ENCODE measurements at places on chromosomes 13 and 19.

GRCh38 chr13:94666065-94666464 is 46.3 kb downstream of the SOX21 start:
- DNase-seq, result no peak

GRCh38 chr13:25847145-25847544 is 204.7 kb downstream of the SHISA2 start:
- no peak for DNase-seq

- DNase-seq, result no peak
Observed at GRCh38 chr13:87094646-87095045, 576.5 kb upstream of the SLITRK5 start.

- DNase-seq, result no peak
Observed at GRCh38 chr13:59373341-59373740, 790.4 kb downstream of the DIAPH3 start.

GRCh38 chr19:17847538-17848366 is at the start of gene JAK3:
JAK3 (minus strand) TSS chr19:17847982; CDS start chr19:17844417, 3,565 bp downstream.
- no peak for DNase-seq

DNA sequence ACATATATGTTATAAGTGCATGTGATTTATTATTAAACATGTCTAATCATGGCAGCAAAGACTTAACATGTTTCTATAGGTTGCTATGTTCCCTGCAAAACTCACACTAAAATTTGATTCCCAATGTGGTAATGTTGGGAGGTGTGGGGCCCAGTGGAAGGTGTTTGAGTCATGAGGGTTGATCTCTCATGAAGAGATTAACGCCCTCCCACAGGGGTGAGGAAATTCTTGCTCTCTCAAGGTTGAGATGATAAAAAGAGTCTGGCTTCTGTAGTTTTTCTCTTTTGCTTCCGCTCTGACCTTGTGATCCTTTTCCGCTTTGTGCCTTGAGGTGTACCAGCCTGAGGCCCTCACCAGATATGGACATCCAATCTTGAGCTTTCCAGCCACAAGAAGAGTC is 737.5 kb upstream of the SLITRK5 start:
- no peak for DNase-seq

GRCh38 chr13:76882431-76882830 is 3.8 kb downstream of the KCTD12 start:
- DNase-seq, result no peak

- DNase-seq, result no peak
Observed at GRCh38 chr13:31385540-31385939, 185.8 kb downstream of the B3GLCT start.

DNA sequence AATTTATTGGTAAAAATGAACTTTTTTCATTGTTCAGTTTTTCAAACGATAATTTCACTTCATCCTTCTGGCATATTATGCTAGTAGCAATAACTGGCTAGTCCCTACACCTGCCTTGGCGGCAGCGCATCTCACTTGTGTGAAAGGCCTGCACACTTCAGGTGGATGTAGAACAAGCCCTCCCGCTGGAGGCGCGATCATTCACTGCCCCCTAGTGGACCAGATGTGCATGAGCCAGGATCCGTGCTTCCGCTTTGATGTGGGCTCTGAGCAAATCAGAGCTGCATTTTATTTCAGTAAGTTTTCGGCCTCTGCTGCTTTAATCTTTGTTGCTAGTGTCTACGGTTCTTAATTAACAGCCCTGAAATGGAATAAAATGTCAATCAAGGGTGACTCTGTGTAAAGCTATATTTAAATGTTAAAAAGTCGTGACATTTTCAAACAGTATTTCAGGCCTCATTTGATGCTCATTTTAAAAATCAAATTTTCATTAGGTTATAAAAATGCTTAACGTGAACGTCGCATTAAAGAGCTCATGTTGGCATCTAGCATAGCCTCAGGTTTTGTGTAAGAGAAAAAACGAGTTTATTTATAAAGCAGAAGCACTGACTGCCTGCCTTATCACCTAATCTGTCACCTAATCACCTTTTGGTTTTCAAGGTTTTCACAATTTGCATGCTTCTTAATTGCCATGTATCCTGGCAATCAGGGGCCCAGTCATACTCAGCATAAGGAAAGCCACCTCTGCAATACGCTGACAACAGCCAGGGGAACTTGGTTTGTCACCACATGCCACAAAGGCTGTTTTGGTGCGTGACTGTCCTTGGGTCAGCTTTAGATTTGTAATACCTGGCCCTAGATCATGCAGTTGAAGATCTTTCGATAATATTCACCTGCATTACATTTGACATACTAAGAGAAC is 112.2 kb downstream of the TEX26 start:
- DNase-seq, result peak; percentile 49

GRCh38 chr13:39451860-39452301 is 151.1 kb downstream of the LHFPL6 start:
- DNase-seq, result no peak

DNA sequence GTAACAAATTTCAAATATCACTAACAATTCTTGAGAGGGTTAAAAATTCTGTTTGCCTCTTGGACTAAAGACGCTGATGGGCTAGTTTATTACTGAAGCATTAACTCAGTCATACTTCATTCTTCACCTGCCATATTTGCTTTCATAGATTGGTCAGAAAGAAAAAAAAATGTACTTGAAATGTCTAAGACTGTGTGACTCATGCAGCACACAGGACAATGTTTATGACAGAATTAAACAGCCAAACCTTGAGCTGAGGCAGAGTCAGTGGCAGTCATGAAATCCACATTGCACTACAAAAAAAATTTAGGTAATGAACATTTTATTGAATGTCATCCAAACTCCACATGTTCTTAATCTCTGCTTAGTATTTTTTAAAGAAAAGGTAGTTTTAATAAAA is 135.6 kb downstream of the PRR20E start:
- DNase-seq, result no peak

DNA sequence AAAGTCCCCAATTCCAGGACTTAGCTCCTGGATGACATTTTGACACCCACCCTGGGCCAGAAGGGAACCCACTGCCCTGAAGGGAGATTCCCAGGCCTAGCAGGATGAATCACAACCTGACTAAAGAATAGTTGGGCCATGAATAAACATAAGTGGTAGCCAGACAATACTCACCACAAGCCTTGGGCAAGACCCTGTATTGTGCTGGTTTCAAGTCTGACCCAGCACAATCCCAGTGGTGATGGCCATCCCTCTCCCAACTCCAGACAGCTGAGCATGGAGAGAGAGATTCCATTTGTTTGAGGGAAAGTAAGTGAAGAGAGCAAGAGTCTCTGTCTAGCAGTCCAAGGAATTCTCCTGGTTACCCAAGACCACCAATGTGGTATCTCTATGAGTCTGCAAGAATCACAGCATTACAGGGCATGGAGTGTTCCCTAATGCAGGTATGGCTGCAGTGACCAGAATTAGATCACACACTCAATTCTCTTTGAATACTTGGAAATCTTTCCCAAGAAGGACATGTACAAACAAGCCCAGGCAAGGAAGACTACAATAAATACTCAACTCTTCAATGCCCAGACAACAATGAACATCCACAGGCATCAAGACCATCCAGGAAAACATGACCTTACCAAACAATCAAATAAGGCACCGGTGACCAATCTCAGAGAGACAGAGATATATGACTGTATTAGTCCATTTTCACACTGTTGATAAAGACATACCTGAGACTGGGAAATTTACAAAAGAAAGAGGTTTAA is 158.0 kb downstream of the VWA8 start:
- DNase-seq, result no peak

- DNase-seq, result no peak
Observed at GRCh38 chr13:64546371-64546770, 2683.8 kb downstream of the PCDH9 start.

GRCh38 chr19:40923934-40924391 is 41.9 kb upstream of the CYP2A7 start:
- DNase-seq, result no peak

DNA sequence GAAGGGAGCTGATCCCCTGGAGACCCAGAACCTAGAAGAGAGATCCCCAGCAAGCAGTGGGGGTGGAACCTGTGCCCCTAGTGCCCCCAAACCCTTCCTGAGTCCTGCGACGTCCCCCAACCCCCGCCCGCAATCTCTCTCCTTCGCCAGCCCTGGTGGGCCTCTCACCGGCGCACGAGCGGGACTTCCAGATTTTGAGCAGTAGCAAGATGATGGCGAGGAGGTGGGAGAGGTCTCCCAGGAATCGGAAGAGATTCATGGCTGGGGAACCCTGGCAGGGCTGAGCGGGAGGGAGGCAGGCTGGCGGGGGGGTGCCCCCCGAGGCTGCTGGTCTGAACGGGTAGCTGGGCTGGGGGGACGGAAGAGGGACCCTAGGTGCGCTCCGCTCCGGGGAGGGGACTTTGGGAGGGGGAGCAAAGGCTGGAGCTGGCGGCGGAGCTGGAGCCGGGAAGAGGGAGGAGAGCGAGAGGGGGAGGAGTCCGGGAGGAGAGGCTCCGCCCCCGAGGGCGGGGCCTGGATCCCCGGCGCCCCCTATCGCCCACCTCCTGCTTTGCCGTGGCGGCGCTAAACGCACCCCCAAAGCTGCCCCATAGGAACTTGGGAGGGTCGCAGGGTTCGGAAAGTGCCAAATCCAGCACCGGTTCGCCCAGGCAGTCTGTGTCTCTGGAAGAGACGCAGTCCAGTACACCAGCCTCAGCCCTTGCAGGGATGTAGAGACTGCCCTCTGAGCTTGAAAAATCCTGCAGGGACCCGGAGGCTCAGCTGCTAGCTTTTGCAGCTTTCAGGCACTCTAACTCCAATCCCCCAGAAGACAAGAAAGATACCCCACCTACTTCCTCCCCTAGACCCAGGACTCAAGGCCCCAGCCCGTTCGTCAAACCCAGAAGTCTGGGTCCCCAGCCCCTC is at the start of gene KDELR1:
Gene KDELR1, minus strand, starts transcription at position 452 of the 906 bp plus-strand sequence. Its CDS starts 193 bp downstream, at position 259.
- peak; percentile 43 for DNase-seq

DNA sequence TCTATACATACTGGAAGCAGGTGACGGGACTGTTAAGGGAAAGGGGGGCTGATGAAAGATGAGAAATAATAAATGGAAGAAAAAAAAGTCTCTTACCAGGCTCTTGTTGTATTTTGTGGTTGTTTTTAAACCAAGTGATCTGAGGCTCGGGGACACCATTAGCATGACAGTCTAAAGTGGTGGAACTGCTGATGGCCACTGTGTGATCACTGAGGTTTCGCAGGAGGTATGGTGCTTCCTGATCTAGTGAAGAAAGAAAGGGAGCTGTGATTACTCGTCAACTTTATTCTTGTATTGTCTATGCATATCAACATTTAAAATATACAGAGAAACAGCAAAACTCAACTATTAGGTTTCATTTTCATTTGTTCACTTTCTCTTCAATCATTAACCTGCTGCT is 110.1 kb downstream of the FLT1 start:
- DNase-seq, result no peak

DNA sequence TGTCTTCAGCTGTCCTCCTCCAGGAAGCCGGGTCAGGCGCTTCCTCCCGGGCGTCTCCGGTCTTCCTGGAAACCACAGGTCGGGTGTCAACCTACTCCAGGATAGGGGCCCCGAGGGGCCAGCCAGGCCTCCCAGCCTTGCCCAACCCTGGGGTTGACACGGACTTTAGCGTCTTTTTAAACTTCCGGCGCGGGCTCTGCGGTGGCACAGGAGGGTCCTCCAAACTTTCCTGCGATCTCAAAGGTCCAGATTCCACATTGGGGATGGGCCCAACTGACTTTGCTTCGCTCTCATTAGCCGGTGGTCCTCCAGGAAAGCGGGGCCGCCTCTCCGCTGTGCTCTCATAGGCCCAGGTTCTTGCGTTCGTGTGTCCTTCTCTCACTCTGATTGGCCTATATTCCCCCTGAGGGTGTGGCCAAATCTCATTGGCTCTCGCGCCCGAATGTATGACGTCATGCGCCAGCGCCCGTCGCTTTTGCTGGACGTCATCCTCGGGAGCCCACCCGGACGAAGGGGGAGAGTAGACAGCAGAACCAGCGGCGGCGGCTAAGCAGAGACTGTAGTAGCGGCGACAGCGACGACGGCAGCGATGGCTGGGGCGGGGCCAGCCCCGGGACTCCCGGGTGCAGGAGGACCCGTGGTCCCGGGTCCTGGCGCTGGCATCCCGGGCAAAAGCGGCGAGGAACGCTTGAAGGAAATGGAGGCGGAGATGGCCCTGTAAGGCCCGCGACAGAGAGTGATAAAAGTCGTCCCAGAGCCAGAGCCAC is at the start of gene RBM42:
Gene RBM42, plus strand, starts transcription at position 472 of the 767 bp plus-strand sequence. Its CDS starts 118 bp downstream, at position 590.
- peak; percentile 97 for DNase-seq

DNA sequence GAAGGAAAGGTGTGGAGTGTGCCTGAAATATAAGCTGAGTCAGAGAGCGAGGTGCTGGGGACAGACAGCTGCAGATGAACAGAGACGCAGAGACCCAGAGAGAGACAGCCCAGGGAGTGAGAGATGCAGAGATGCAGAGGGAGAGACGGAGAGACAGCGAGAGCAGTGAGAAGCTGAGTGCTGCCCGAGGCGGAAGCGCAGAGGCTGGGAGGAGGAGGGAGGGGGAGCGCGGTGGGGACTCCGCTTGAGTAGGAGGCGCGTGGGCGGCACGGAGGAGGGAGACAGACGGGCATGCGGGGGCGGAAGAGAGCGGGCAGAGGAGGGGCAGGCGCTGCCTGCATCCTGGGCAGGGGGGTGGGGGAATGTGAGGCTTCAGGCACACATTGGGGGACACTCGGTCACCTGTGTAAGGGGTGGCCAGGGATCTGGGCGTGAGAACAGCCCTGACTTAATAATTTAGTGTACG is 25.7 kb downstream of the SLC8A2 start:
- no peak for DNase-seq

DNA sequence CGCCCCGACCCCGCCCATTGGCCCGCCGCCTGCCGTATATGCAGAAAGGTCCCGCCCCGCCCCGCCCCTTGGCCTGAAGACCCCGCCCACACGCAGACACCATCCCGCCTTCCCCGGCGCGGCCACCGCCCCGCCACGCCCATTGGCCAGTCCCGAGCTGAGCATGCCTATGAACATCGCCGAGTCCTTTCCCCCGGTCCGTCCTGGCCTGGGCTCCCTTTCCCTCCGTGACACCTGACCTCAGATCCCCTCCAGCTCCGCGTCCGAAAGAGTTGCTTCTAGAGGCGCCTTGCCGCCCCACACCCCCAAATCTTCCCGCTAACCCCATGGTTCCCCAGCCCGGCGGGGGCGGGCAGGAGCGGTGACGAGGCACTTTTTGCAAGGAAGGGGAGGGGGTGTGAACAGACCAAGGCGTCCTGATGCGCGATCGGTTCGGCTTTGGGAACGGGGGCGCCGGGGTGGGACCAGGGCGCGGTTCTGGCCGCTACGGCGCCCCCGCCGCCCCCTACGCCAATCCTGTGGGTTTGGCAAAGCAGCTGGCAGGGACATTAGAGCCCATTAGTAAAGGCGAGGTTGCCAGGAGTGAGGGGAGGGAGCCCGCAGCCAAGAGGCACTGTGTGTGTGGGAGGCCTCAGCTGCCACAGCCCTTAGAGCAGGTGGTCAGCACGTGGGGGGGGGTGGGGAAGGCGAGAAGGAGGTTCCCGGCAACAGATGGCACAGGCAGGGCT is 406 bp upstream of the NUMBL start:
- DNase-seq, result peak; percentile 95

- DNase-seq, result no peak
Observed at GRCh38 chr13:107680115-107680514, 535.2 kb downstream of the LIG4 start.

- no peak for DNase-seq
Observed at GRCh38 chr13:46290434-46290833, 78.7 kb downstream of the LRRC63 start.

DNA sequence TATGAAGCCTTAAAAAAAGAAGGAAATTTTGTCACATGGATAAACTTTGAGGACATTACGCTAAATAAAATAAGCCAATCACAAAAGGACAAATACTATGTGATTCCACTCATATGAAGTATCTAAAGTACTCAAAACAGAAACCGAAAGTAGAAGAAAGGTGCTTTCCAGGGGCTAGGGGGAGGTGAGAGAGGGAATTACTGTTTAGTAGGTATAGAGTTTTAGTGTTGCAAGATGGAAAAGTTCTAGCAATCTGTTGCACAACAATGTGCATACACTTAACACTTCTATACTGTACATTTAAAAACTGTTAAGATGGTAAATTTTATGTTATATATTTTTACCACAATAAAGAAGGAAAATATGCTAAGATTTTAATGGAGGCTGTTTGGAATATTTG is 83.0 kb downstream of the POLR1D start:
- no peak for DNase-seq
